ENCODE measurements at places on chromosomes 5 and 9.

GRCh38 chr5:180140079-180140554, 68.6 kb upstream of the RNF130 start:
- no peak for DNase-seq

DNA sequence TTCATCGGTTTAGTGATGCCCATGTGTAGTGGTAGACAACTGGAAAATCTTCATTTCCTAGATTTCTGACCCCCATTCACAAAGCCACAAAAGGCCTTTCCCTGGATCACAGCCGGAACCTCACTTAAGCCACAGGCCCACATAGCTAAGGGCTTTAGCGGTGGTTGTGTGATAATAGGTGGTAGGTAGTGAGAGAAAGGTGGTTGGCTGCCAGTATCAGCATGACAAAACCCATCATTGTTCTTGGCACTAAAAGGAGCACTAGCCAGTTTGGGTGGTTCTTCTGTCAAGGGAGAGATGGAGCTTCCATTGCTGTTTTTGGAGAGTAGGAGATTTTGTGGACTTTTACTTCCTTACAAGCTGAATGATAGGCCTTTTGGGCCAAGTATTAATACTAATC, 9.7 kb upstream of the SLC36A2 start:
- DNase-seq, result no peak

DNA sequence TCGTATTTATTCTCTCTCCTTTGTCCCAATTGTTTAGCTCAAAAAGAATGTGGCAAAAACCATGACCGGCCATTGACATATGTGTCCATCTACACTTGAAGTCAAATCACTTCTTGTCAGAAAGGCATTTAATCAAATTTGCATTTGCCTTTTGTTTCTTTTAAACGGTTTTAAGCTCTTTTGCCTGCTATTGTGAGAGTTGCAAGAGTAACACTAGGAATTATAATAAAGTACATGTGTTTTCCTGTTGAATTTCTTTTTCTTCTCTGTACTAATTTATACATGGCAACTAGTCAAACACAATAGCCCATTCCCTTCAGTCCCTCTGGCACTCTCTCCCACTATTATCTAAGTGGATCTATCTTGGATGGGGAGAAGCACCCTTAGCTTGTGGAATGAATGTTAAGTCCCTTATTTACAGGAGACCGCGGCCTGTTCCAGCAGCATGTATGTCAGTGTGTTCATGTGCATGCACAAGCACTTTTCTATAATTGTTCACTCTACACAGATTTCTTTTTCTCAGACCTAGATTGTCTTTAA, 3.2 kb downstream of the ADAMTSL1 start:
- DNase-seq, result no peak

- DNase-seq, result no peak
Observed at GRCh38 chr9:23611869-23612268, 214.2 kb downstream of the ELAVL2 start.

GRCh38 chr5:179588166-179588565, 35.3 kb downstream of the HNRNPH1 start:
- no peak for DNase-seq

DNA sequence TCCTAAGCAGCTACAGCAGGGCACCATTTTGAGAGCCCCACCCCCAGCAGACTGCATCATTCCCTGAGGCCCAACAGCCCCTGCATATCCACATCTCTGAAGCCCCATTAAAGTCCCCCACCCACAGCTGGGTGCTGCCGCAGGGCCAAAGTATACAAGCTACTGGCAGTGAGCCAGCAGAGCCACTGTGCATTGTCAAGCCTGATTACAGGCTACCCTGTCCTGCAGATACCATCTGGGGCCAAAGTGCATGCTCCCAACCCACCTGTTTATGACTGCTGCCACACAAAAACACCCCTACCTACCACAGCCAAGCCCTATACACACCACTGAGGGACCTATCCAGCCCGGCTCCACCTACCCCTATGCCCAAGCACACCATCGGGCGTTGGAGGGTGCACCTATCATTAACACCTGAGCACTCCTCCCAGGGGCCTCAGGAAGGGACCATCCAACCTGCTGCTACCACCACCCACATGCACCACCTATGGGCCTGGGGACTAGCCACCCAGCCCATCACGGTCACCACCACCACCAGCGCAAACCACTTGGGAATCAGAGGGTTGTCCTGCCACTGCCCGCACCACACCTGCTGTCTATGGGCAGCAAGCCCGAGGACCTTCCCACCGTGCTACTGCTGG, 105.0 kb downstream of the PLPP1 start:
- no peak for DNase-seq

DNA sequence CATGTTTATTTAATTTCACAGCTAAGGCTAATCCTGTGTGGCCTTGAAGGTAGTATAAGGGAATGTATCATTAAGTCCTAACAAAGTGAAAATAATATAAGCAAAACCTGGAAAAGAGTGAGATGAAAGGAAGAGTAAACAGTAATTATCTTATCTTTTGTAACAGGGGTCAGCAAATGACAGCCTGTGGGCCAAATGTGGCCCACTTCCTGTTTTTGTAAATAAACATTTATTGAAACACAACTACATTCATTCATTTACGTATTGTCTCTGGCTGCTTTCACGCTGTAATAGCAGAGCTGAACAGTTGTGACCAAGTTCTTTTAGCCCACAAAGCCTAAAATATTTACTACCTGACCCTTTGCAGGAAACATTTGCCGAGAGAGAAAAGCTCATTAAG, 78.4 kb upstream of the HTR4 start:
- DNase-seq, result no peak

DNA sequence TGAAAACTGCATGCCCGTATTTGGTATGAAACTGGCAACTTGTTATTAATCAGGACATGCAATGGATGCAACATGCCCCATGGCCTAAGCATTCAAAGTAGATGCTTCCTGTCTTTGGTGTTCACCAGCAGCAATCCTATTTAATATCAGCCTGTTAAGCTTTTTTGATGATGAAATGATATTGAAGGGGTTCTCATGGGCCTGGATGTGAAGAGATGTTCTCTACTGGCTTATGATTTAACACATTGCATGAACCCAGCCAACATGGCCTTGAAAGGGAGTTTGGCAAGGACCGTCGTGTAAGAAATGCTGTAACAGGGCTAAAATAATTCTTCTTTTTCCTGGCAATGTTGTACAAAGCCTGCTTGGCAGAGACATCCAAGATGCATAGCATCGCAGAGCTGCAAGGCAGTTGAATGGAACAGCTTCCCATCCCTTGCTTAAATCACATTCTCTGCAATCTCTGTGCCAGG, 111.2 kb downstream of the SMARCA2 start:
- no peak for DNase-seq

DNA sequence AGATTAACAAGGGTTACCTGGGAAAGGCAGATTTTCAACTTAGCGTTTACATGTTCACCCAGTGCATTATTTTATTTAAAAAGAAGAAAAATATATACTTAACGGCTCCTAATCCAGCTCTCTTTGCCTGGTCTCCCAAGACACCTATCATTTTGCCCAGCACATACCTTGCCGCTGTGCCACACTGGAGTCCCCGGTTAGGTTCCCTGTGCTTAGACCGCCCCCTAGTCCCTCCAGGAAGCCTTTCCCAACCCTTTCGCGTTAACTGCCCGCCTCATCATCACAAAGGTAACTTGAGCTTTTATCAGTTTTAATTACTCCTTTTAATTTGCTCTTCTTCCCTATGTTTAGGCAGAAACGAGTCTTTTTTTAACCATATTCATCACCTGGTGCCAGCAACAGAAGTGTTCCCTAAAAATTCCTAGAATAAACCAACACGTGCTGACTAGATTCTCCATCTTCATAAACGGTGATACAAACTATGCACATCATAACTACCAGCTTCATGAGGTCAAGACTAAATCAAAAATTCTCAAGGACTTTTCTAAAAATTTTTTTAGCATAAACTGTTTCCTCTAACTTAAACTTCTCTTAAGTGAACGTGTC, 19.7 kb downstream of the DNAJA1 start:
- peak; percentile 66 for DNase-seq

- DNase-seq, result no peak
Observed at GRCh38 chr5:174723979-174724483, 351 bp upstream of the MSX2 start.

DNA sequence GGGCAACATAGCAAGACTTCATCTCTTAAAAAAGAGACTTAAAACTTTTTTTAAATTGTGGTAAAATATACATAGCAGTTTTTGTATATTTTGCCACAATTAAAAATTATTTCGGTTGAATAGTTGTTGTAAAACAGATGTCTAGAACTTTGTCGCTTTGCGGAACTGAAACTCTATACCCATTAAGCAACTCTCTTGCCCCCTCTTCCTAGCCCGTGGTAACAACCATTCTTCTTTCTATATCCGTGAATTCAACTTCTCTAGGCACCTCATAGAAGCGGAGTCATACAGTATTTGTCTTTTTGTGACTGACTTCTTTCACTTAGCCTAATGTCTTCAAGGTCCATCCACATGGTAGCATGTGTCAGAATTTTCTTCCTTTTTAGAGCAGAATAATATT, 43.3 kb downstream of the SPARC start:
- no peak for DNase-seq

DNA sequence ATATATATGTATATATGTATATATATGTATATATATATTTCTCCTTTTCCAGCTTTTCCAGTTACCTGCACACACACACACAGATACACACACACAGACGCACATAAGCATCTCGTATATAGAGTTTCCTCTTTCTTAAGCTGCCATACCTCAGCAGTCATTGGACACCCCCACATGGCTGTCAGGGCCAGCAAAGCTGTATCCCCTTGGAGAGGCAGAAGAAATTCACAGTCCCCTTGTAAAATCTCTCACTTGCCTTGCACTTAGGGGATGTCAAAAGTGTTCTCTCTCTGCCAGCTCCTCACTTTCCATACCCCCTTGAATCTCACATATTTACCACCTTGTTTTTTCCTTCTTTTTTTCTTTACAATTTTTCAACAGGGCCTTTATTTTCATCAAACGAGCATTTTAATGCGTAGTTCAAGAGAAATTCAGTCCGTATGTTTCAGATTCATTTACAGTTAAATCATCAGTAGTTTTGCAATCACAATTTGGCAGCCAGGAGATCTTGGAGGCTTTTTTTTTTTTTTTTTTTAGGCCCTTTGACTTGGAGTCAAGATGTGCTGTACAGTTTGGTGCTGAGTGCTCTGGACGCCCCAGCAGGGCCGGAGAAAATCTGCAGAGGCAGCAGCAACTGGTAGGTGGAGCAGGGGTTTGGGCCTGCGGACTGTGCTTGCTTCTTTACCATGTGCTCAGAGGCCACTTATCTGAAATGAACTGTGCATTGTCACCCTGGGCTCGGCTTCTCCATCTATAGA, 244.9 kb upstream of the KLF4 start:
- no peak for DNase-seq

GRCh38 chr5:20088361-20088760, 100.4 kb upstream of the CDH18 start:
- DNase-seq, result no peak

DNA sequence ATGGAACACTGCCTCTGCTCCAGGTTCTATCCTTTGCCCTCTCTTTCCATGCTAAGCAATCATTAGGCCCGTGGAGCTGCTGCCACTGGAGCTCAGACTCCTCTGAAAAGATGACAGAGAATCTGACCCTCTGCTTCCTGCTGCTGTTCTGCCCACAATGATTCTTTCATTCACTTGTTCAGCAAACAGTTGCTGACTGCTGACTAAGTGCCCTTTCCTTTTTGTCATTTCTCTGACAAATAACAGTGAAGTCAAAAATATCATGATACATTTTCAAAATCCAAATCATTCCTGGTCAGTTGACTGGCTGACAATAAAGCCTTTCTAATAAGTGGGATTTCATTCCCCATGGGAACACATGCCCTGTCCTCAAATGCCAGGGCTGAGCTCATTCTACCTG, 110.1 kb downstream of the SIL1 start:
- no peak for DNase-seq

- DNase-seq, result no peak
Observed at GRCh38 chr5:170263906-170264305, 31.1 kb downstream of the C5orf58 start.

- no peak for DNase-seq
Observed at GRCh38 chr5:168469816-168470215, 16.5 kb upstream of the RARS1 start.

GRCh38 chr5:106116682-106117081, 1554.1 kb downstream of the EFNA5 start:
- no peak for DNase-seq

DNA sequence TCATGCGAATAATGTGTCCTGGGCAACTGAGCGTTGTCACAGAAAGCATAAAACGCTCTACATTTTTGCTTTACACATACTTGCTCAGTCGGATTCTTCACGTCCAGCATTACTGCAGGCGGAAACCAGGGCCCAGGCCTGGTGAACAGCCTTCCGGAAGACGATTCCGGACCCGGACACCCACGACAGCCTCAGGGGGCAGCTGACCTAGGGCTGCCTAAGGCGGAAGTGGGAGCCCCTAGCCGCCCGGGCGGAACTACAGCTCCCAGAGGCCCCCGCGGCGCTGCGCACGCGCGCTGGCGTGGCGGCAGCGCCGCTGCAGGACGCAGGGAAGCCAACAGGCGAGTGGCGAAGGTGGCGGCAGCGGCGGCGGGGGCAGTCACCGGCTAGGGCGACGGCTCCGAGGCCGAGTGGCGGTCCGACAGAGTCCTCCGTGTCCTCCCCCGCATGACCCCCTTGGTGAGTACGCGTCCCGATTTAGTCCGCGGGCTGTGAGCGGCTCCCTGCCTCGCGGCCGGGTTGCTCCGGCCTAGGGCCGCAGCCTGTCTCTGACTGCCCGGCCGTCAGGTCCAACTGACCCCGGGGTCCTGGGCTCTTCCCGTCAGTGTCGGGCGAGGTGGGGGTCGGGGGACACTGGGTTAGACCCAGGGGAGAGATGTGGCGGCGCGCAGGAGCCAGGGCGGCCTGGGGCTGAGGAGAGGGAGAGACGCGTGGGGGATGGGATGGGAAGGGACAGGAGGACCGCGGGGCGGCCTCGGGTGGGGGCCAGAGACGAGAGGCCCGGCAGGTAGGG, at the start of gene GAPVD1:
Gene GAPVD1 (plus strand): TSS at position 326 of the 793 bp plus-strand sequence. CDS start 37,096 bp downstream, outside the sequence.
- DNase-seq, result peak; percentile 42

DNA sequence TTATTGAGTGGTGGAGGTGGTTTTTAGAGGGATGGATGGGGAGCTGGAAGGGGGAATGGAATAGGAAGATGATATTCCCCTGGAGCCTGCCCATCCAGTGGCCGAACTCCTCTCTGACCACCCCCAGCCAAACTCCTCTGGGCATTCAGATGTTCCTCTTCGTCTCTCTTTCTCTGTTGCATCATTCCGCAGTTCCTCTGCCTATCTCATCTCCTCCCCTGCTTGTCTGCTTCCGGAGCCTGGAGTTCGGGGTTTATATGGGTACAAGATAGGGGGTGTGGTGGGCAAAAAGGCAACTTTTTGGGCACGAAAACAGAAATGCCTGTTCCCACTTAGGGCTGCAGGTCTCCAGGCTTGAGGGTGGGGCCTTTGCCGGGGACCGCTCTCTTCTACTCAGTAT, 12.2 kb upstream of the CDK5RAP2 start:
- DNase-seq, result no peak

Measured in NCI-H1694 (cell line).